Smooth muscle cell of trachea (primary cell): ENCODE measurements at places on chromosomes 7 and 10. TPM values are rescaled to one million over a fixed set of nuclear protein-coding genes. Genes with fewer than 3 reads are reported as not detected.

The HTRA1 gene
- 159 and 177 TPM in 2 replicates for total RNA-seq

The TRPV5 gene
- not detected in 2 replicates for total RNA-seq

The GPR15LG gene
- not detected in 2 replicates for total RNA-seq

The SGPL1 gene
- total RNA-seq, result 20.7 and 24.0 TPM in 2 replicates

The PBLD gene
- 5.5 and 5.6 TPM in 2 replicates for total RNA-seq

The PRR15 gene
- total RNA-seq, result not detected in 2 replicates

The RGS10 gene
- 55.7 and 58.5 TPM in 2 replicates for total RNA-seq

The ZNF775 gene
- total RNA-seq, result 5.1 and 10.6 TPM in 2 replicates

The AMZ1 gene
- 0.15 and 1.3 TPM in 2 replicates for total RNA-seq

The PPP1R9A gene
- 0.44 and 1.7 TPM in 2 replicates for total RNA-seq

The SLIT1 gene
- total RNA-seq, result under 0.01 and 0.17 TPM in 2 replicates

The KIAA1549 gene
- total RNA-seq, result 0.44 and 0.99 TPM in 2 replicates

The CLDN4 gene
- 1.3 and 1.7 TPM in 2 replicates for total RNA-seq

The ZNF853 gene
- 0.15 and 1.5 TPM in 2 replicates for total RNA-seq

The AGMO gene
- under 0.01 and 1.0 TPM in 2 replicates for total RNA-seq
